Muscle of arm (tissue), 14 donors: ENCODE measurements at places on chromosomes 3 and 15.
A peak's percentile ranks its signal among the peaks of the same experiment; 100 is the strongest.

- no peak for DNase-seq
Observed at GRCh38 chr3:123025642-123026521, 1.7 kb downstream of the SEMA5B start.

GRCh38 chr3:125245521-125245920 is 33.0 kb upstream of the SLC12A8 start:
- DNase-seq = no peak

DNA sequence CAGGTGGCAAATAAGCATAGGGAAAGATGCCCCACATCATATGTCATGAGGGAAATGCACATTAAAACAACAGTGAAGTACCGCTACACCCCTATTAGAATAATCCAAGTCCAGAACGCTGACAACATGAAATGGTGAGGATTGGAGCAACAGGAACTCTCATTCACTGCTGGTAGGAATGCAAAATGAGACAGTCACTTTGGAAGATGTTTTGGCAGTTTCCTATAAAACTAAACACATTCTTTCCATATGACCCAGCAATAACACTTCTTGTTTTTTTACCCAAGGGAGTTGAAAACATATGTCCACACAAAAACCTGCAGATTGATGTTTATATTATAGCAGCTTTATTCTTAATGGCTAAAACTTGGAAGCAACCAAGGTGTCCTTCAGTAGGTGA is 116.4 kb upstream of the TOPAZ1 start:
- no peak for DNase-seq

DNA sequence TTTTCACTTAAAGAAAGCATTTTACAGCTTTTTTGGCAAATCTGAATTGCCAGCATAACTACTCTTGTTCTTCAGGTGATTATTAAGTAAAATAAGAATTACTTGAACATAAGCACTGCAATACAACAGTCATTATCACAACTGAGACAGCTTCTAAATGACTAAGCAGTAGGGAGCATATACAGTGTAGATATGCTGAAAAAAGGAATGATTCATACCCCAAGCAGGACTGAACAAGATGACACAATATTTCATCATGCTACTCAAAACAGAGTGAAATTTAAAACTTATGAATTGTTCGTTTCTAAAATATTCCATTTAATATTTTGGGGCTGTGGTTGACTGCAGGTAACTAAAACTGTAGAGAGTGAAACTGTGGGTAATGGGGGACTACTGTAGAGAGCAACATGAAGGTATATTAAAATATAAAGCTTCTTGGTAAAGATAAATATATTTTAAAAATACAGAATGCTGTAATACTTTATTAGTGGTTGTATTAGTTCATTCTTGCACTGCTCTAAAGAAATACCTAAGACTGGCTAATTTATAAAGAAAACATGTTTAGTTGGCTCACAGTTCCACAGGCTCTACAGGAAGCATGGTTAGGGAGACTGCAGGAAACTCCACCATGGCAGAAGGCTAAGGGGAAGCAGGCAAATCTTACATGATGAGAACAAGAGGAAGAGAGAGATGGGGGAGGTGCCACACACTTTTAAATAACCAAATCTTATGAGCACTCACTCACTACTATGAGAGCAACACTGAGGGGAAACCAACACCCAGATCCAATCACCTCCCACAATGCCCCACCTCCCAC is 84.8 kb downstream of the DCLK3 start:
- DNase-seq = no peak

GRCh38 chr3:14605067-14605466 is 46.5 kb upstream of the CCDC174 start:
- no peak for DNase-seq

GRCh38 chr3:16928386-16929132 is 43.8 kb downstream of the PLCL2 start:
- no peak for DNase-seq

DNA sequence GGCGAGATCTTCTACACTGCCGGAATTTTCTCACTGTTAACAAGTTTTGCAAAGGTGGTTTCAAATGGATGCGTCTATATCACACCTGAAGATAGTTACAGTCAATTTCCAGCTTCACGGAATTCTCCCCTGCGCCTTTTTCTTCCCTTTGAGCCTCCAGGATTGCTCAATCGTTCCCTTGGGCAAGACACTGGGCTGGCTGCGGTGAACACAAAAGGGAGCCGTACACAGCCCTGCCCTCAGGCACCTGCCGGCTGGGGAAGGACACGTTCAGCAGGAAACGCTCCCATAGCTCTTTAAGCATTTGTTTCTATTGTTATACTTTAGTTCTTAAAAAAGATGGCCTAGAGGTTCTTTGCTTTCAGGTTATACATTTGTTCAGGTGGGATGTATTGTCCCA is 85.7 kb downstream of the C3orf70 start:
- DNase-seq = no peak

DNA sequence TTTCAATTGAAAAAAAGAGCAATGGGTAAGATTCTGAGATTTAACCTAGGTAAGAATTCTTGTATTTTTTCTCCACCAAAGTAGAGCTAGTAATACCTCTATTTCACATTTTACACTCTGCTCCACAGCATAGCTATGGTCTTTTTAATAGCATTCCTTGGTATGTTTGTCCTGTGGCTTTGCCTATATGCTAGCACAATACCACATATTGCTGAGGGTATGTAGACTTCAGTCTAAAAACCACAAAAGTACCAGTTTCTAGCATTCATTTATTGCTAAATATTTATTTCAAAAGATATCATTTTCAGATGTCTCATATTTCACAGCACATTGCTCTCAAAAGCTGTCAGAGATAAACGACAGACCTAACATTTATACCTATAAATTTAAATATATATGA is 18.2 kb upstream of the EOGT start:
- DNase-seq = no peak

DNA sequence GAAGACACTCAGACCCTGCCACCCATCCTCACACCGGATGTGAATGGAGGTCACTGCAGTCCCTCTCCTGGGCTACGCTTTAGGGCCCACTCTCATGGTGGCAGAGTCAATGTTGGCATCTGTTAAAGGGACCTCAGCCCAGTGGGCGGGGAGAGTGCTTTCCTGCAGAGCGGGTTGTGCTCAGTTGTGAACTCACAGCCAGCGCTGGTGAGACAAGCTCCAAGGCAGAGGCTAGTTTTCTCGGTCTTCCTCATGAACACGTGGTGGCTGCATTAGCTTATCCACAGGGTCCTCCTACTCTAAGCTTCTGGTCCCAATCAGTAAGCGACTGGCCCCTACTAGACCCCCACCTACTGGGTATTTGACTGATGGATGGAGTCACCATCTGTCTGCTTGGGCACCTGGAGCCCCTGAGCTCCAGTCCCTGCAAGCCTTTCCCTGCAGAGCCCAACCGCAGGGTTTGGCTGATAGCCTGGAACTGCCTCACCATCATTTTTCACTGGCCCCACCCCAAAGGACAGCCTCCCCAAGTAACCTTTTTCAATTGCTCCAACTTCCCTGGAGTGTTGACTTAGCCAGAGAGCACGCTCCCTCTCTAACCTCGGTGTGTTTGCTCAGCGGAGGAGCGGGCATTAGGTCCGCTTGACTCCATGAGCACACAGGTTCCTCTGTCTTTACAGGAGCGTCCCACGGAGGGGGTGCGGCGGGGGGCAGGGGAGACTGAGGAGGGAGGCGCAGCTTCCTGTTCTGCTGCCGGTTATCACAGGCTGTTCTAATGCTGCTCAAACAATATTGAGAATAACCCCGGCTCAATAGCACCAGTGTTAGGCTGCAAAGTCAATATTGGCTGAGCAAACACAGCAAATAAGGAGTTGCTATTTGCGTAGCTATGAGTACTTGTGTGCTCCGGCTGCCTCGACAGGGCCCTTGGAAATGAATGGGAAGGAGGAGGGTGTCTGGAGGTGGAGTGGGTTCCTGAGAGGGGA is 141.7 kb downstream of the RPLP1 start:
- peak; percentile 66 for DNase-seq

DNA sequence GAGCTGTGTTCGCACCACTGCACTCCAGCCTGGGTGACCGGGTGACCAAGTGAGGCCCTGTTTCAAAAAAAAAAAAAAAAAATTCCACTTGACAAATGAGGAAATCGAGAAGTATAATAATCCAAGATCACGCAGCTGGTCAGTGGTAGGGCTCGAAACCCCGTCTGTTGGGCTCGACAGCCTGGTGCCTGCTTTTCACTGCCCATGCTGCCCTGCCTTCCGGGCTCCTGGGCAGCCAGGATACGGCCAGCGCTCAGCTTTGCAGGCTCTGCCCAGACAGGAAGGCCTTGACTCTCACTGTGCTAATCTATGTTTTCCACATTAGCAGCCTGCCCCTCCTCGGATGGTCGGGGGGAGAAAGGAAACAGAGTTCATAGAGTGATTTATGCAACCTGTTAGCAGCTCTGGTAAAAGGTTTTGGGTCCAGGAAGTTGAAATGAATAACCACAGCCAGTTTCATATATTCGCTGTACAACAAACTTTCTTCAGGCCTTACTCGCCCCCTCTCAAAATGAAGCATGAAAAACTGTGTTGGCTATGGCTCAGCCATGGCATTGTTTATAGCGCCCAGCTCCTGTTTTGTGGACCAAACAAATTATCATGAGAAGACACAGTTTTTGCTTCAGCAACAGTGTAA is 108.8 kb downstream of the XXYLT1 start:
- DNase-seq = no peak

DNA sequence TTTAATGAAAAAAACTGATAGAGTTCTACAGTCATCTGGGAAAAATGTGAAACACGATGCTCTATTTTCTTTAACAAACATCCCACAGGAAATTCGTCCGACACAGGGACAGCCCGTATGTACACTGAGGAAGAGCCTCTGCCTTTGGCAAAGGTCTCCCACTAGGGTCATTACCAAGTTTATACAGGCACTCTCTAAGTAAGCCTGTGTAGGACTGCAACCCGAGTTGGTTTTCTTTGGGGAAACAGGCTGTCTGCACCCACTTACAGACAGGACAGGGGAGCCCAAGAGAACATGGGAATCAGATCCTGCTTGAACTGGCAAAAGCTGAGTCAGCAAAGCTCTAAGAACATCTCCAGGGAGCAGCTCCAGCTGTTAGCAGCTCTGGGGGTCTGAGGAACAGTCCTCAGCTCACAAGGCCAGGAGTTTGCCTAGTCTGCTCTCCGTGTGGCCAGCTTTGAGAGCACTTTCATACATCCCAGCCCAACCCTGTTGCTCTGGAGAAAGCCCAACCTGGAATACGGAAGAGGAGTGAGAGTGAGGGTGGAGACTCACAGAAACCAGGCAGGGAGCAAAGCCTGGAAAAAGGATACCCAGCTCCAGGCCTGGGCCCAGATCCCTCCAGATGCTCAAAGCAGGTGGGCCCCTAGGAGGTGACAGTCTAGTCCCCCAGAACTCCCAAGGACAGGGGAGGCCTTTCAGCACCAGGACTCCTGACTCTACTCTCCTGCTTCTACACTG is 1.9 kb downstream of the TBC1D2B start:
- DNase-seq = peak; percentile 78

- DNase-seq = no peak
Observed at GRCh38 chr3:140134231-140134965, 199.4 kb downstream of the CLSTN2 start.

DNA sequence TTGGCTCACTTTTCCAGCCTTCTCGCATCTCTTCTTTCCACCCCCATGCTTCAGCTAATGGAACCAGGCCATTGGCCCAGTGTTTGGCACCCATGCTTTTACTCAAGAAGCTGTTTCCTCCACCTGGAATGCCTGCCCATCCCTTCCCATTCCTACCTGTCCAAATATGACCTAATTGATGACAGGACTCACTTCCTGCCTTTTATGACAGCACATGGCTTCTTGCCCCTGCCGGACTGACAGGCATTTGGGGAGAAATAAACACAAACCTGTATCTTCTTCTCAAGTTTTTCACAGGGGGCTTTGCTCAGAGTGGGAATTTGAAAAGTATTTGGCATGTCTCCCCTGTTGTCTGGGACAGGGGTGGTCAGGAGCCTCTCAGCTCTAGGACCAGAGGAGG is 120.1 kb downstream of the ABHD5 start:
- DNase-seq = no peak

DNA sequence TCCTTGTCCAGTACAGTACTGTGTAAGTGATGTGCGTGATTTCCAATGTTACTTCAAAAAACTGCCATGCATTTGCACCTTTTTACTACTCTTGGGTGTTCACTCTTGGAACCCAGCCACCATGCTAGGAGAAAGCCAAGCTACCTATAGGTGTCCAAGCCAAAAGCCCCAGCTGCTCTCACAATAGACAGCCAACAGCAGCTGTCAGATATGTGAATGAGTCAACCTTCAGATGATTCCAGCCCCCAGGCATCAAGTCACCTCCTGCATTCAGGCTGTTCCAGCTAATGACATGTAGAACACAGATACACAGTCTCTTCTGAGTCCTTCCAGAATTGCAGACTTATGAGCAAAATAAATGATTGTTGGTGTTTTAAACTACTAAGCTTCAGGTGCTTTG is 417.7 kb upstream of the TGFBR2 start:
- DNase-seq = no peak

GRCh38 chr3:82509951-82510603 is 748.6 kb upstream of the GBE1 start:
- DNase-seq = no peak

- no peak for DNase-seq
Observed at GRCh38 chr3:148930752-148931151, 60.6 kb upstream of the GYG1 start.

DNA sequence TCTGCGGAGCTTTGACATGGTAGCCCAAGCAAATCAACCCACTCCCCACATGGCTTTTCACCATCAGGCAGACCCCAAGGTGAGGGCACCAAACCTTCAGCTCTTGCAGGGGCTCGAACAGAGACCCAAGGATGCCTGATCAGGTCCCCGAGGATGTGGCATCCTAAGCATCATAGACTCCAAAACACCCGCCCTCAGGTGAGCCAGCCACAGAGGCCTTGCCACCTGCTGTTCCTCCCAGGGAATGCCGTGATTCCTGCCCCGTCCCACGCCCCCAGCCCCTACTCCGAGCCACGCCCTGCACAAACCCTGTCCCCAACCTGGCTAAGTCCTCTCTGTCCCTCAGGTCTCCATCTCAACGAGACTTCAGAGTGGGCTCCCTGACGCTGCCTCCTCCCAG is 34.7 kb upstream of the SLC41A3 start:
- no peak for DNase-seq

DNA sequence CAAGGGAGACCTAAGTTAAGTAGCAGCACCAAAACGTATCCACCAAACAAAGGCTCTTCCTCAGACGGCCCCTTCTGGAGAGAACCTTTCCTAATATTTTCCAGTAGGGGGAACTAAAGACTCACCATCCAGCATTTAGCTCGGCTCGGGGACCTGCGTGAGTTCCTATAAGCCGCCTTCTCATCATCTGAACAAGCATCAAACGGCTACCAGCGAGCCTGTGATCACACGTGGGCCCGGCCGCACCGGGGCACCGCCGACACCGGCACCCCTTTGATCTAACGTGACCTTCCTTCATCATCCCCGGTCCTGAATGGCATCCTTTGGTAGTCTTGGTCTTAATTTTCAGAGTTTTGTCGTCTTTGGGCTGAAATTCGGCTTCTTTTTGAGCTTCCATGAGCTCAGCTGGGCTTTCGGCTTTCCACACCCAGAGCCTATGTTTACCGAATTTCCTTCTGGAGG is 1.4 kb upstream of the ROBO2 start:
- DNase-seq = peak; percentile 87

- no peak for DNase-seq
Observed at GRCh38 chr15:38994310-38994709, 429.7 kb upstream of the RASGRP1 start.
